ENCODE measurements at places on chromosomes 11 and 22.

GRCh38 chr11:13336246-13336878, 58.8 kb downstream of the BMAL1 start:
- DNase-seq = no peak

- no peak for DNase-seq
Observed at GRCh38 chr11:67178878-67179277, 59.8 kb downstream of the KDM2A start.

- no peak for DNase-seq
Observed at GRCh38 chr11:35303596-35304385, 115.6 kb downstream of the SLC1A2 start.

GRCh38 chr11:75855206-75855605, 40.2 kb downstream of the UVRAG start:
- DNase-seq = no peak

DNA sequence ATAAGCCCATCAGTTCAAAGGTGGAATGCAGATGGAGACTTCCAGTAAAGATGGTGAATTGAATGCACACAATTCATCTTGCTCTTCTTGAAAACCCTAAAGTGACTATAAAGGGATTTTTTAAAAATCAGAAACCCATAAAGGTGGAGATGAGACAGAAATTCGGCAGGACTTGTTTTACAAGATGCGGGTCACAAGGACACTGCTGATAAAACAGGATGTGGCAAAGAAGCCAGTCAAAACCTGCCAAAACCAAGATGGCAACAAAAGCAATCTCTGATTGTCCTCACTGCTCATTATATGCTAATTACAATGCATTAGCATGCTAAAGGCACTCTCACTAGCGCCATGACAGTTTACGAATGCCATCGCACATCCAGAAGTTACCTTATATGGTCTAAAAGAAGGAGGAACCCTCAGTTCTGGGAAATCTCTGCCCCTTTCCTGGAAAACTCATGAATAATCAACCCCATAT, 137.1 kb downstream of the NECTIN1 start:
- DNase-seq = no peak

DNA sequence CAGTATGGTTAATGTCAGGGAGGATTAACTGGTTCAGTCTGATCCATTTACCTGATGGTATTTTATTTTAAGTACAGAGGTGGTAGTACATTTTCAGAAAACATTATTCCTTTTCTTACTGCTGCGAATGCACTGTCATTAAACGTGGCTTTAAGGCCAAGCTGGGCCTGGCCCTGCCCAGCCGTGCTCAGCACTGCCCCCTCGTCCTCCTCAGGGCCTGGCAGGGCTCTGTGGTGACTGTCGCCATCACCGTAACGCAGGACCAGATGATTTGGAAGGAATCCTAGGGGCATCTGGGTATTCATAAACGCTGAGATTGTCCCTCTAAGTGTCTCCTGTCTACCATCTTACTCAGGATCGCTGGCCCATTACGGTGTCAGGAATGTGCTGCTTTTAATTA, 302.0 kb downstream of the TBC1D22A start:
- DNase-seq = no peak

- DNase-seq = no peak
Observed at GRCh38 chr11:79159657-79160450, 281.0 kb downstream of the TENM4 start.

DNA sequence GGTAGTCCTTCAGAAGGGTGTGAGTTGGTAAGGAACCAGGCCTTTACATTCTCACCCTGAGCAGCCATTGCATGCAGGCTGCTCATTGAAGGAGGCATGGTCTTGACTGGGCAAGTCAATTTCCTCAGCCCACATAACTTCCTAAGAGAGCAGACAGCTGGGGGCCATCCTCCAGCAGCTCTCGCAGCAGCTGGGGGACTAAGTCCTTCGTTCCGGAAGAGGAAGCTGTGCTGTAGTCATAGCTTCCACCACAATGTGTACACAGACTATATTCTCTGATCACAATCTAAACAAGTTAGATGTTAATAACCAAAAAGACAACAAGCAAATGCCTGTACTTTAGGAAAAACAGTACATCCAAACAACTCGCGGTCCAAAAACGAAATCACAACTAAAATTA, 30.1 kb upstream of the MPPED1 start:
- no peak for DNase-seq

DNA sequence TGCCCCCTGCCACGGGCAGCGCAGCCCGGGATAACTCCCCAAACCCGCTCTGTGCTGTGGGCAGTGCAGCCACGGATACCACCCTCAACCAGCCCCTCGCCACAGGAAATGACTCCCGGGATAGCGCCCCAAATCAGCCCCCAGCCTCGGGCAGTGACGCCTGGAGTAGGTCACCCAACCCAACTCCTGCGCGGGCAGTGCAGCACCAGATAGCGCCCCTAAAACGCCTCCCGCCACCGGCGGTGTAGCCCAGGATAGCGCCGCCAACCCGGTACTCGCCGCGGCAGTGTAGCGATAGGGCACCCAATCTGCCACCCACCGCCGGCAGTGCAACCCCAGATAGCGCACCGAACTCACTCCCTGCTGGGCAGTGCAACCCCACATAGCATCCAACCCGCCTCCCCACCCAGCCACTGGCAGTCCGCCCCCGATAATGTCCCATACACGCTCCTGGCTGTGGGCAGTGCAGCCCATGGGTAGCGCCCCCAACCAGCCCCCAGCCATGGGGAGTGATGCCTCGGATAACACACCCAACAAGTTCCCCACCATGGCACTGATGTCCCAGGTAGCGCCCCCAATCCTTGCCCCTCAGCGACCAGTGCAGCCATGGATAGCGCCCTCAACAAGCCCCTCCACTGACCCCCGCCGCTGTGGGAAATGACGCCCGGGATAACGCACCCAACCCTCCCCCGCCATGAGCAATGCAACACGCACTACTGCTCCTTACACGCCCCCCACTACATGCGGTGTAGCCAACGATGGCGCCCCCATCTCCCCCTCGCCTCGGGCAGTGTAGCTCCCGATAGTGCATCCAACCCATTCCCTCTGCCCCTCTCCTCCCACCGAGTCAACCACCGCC, 1.5 kb downstream of the RFPL2 start:
- no peak for DNase-seq
